ENCODE measurements at places on chromosomes 6 and 20. TPM values are rescaled to one million over a fixed set of nuclear protein-coding genes. Genes with fewer than 3 reads are reported as not detected.

- no peak for DNase-seq
These were observed 6.3 kb downstream of the BCAS1 start for GRCh38 chr20:54063992-54064676.

DNA sequence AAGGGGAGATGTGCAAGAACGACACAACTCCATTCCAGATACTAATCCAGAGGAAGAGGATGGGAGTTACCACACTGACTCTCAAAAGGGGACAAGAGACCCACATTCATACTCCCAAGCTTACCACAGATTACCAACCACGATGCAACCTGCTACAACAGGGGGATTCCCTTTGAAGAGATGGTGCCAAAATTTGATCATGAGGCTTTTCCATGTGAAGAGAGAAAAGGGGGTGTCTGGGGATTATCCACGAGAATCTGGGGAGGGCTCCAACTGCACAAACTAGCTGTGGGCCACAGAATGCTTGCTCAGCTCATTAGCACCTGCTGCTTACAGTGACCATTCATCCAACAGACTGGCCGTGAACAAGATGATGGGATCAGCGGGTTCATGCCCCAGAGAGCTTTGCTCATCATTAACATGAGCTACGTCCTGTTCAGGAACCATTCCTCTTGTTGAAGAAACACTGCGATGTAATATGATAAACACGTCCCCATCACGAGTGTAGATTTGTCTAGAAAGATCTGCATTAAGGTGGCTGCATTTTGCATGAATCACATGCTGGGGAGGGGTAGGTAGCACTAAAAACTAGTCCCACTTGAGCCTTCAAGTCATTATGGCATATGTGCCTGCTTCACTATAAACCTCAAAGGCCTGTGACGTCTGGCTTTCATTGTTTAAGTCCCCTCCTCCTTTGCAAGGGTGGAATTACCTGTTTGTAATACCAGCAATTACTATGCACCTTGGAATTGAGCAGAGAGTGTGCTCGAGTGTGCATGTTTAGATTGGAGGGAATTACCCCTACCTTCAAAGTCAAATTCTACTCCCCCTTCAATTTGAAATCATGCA, 4.0 kb downstream of the PLAGL2 start:
- DNase-seq = no peak

DNA sequence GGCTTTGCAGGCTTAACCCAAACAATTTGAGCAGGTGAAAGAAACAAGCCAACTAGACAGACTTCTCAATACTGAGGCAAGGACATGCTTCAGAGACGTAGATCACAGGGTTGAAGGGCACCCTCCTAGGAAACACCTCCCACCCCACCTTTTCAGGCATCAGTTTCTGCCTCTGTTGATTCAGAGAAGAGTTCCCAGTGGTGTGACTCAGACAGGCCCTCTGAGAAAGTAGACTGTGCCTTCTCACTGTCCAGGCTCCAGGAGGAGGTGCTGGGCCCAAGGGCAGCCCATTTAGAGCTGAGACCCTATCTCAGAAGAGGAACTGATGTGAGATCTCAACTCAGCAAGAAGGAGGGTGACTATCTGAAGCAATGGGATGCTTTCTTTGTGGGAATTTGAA, 108.1 kb downstream of the FAM50B start:
- no peak for DNase-seq

DNA sequence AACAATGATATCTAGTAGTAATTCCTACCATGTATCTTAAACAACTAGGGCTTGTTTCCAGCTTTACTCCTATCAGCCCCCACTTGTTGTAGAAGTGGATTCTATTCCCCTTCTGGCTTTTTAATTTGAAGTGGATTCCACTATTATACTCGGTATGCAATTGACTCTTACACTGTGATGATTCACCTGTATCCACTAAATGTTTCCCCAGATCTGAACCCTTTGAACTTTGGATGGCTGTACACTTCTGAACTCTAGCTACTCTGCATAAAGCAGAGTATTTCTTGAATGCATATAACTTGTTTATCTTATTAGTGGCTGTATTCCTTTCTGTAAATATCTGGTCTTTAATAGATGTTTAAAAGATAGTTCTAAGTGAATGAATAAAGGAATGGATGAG, 538.4 kb upstream of the NRSN1 start:
- no peak for DNase-seq

GRCh38 chr20:51584116-51584515, 41.6 kb upstream of the NFATC2 start:
- no peak for DNase-seq

DNA sequence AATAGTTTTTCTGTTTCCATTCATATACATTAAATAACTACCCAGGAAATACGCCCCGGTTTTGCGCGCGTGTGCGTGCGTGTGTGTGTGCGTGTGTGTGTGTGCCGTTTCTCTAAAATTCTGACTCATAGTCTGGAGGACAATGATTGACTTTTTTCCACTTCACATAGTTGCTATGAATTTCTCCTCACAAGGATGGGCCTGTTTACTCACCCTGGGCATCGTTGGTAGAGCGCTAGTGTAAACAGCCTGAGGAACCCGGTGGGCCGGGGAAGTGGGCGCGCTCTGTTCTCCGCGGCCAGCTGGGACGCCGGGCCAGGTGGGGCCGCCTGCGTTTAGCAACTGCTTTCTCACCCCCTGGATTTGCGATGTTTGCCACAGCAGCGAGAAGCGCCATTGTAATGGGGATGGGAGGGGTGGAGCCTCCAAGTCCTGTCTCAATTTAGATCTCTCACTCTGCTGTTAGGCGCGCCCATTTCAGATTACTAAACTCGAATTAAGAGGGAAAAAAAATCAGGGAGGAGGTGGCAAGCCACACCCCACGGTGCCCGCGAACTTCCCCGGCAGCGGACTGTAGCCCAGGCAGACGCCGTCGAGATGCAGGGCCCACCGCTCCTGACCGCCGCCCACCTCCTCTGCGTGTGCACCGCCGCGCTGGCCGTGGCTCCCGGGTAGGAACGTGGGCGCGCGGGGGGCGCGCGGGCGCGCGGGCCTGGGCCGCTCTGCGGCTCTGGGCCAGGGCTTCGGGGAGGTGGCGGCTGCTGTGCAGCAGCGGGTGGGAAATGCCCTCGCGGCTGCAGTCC, at the start of gene CD109:
Gene CD109, plus strand, starts transcription at position 585 of the 803 bp plus-strand sequence. Its CDS starts 13 bp downstream, at position 598.
- peak; percentile 44 for DNase-seq

DNA sequence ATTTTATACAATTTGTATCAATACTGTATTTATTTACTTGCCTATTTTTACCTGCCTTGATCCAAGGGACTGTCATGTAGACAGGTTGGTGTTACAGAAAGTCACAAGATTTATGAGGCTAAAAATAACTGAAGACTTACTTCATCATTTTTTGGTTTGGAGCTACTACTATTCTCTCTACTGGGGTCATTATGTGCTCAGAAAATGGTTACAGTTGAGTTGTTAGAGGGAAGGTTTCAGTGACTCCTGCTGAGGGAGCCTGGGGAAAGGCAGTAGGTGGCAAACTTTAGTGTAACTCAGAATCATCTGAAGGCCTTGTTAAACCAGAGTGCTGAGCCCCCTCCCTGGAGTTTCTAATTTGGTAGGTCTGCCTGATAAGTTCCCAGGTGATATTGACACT, 118.8 kb downstream of the TINAG start:
- DNase-seq = no peak

DNA sequence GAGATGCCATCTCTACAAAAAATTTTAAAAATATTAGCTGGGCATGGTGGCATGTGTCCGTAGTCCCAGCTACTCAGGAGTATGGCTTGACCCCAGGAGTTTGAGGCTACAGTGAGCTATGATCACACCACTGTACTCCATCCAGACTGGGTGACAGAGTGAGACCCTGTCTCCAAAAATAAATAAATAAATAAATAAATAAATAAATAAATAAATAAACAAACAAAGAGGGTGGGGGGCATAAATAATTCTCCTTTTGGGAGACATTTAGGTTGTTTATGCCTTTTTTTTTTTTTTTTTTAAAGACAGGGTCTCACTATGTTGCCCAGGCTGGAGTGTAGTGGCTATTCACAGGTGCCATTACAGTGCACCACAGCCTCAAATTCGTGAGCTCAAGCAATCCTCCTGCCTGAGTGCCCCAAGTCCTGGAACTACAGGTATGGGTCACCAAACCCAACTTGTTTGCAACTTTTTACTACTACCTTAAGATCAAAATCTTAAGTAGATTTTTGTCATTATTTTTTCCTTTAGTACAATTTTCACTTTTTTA, 29.5 kb downstream of the FASTKD5 start:
- no peak for DNase-seq

DNA sequence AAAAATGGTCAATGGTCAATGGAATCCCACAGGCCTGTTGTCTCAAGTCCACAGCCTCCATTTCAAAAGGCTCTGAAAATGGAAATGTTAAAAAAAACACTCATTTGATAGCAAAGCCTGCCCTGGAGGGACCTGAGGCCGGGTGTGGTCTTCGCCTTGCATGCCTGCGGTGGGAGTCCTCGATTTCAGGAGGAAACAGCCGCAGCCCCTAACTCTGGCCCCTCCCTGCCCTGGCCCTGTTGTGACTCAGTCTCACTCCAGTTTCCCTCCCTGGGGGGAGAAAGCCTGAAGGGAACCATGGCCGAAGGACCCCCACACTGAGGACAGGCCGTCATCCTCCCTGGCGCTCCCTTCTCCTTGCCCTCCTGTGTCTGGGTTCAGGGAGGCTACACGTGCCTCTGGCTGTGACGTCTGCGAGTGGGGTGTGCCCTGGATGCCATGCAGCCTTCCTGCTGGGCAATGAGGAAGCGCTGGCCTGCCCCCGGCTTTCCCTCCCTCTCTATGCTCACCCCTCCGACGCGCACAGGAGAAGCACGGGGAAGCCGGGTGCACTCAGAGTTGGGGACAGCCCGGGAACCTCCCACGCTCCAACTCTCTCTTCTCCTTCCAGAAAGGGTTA, 9.2 kb downstream of the BHLHE23 start:
- no peak for DNase-seq

DNA sequence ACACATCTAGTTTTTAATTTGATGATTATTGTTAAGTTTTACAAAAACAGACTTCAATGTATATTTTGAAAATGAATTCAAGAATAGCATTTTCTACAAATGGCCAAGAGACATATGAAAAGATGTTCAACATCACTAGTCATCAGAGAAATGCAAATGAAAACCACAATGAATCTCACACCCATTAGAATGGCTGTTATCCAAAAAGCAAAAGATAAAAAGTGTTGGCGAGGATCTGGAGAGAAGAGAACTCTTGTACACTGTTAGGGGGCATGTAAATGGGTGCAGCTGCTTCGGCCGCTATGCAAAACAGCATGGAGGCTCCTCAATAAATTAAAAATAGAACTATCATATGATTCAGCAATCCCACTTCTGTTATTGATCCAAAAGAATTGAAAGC, 185.8 kb upstream of the CCN2 start:
- DNase-seq = no peak

DNA sequence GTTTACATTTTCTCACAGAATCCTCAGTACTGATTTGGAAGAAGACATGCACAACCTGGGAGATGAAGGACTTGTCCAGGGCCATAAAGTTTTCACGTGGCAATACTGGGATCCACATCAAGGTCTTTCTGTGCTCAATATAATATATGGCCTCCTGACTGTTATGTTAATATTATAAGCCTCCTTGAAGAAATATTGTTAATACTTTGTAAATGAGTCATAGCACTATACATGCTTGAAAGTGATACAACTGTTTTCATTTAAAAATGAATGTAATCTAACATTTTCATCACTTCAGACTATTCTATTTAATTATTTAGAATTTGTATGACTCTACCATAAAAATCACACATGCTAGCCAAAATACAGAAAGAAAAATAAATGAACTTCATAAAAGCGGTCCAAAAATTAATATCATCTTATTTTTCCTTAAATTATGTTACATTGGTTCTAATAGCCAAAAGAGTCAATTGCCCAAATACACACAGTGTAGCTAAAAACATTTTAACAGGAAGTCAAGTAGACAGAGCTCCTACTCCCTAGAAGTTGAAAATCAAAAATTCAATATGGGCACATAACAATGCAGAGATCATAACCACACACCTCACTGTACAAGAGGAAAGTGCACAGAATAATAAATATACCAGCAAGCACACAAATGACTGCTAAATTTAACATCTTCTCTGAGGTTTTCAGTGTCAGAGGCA, 188.0 kb upstream of the HDDC2 start:
- no peak for DNase-seq

DNA sequence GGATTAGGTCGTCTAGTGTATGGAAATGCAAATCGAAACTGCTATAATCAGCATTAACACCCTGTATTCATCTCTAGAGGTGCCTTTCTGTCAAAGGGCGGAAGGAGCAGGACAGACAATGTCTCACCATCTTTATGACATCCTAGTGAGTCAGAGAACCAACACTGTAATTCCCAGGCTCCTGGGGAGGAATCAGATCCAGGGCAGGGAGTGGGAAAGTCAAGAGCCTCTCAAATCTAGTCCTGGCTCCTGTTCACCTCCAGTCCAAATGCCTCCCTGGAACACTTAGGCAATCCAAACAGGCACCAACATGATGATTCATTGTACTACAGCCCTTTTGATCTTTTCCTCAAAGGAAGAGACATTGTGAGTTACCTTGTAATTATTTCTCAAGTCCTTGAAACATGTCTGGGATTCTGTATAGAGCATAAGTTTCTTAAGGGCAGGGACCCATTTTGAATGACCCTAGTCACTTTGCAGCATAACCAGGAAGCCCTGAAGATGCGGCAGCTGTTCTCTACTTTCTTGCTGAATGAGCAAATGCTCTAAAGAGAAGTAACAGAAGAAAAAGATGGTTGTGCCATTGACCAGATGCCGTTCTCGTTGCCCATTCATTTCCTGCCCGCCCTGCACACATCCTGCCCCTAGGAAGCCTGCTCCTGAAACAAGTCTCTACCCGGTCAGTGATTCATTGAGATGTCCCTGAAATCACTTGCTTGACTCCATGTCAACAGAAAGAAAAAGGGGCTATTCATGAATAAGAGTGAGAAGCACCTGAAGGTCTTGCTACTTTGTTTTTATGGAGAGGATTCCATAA, 112.8 kb upstream of the JARID2 start:
- peak; percentile 28 for DNase-seq

- DNase-seq = no peak
These were observed 24.3 kb upstream of the RPN2 start for GRCh38 chr20:37154684-37155298.

VEGFA gene
- total RNA-seq = 242 TPM

DACT2 gene
- total RNA-seq = 3.2 TPM

CRNKL1 gene
- 14.0 TPM for total RNA-seq

IFNGR1 gene
- 171 TPM for total RNA-seq

THBS2 gene
- total RNA-seq = 43.2 TPM

BMP6 gene
- total RNA-seq = 12.1 TPM

Measured in upper lobe of left lung (tissue), 6 donors.